NCI-H1105 (cell line): ENCODE measurements at places on chromosomes 4 and X.

DNA sequence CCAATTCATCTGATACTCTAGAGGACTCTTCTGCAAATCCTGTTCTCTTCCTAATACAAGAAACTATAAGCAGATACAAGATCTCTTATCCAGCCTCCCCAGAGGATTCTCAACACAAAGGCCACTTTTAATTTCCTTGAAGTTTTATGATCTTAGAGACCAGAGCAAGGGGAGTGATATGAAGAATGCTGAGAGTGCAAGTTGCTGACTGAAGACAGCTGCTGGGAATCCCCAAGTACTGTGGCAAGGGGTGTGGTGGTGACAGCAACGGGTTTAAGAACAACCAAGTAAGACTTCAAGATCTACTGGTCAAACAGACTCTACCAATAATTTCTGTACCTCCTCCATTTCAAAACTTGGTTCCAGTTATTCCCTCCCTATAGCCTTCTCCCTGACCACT is 7.0 kb downstream of the AMMECR1 start:
- DNase-seq, result no peak

DNA sequence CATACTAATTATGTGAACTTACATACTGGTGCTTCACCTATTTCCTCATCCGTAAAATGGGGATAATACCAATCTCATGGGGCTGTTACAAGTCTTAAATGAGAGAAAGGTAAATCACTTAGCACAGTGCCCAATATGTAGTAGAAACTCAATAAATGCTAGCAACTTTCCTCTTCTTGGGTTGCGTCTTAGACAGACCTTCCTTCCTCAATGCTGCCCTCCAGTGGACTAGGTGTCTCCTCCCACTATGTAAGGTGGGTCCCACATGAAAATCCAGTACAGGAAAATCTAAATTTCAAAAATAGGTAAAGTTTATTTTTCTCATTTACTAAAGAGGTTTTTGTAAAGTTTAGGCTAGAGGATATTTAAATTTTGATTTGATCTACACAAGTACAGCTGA is 20.6 kb downstream of the ZDHHC9 start:
- no peak for DNase-seq

DNA sequence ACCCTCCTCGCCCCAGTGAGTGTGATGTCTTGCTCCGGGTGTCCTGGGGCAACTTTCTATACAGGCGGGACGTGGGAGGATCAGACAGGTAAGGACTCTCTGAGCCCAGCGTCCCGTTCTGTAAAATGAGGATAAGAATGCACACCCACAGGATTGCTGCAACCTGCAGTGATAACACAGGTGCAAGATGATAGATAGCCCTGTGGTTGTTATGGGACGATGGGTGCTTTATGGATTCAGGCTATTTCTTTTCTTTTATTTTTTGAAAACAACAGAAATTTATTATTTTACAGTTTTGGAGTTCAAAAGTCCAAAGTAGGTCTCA is 28.6 kb downstream of the BEX3 start:
- no peak for DNase-seq

DNA sequence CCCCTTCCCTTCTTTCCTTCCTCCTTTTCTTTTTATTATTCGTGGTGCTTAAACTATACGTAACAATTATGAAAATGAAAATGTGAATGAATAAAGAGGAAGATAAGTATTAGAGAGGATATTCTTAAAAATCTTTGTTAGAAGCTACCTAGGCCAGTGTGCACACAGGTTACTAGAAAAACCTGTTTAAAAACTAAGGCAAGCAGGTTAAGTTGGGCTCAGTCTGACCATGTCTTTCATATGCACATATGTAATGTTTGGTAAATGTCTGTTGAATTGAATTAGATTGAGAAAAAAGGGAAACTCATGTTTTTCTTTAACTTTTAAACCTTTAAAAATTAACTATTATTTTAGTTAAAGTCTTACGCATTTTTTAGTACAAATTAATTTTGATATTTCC is 7.8 kb downstream of the SHROOM3 start:
- DNase-seq, result no peak

DNA sequence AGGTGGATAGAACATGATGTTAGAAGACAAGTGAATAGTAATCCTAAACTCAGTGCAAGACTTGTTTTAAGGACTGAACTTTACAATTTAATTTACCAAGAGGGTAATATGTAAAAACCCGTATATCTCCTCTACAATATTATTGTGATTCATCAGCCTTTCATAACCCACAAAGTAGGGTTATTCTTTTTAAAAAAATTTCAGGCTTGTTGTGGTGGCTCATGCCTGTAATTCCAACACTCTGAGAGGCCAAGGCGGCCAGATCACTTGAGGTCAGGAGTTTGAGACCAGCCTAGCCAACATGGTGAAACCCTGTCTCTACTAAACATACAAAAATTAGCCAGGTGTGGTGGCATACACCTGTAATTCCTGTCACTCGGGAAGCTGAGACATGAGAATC is 7.2 kb downstream of the IBSP start:
- no peak for DNase-seq

GRCh38 chrX:23578079-23578478 is 89.2 kb upstream of the PRDX4 start:
- no peak for DNase-seq

GRCh38 chr4:37725718-37726117 is 39.5 kb upstream of the RELL1 start:
- DNase-seq, result no peak

- DNase-seq, result no peak
These were observed 35.6 kb upstream of the ADRA2C start for GRCh38 chr4:3730422-3731190.

DNA sequence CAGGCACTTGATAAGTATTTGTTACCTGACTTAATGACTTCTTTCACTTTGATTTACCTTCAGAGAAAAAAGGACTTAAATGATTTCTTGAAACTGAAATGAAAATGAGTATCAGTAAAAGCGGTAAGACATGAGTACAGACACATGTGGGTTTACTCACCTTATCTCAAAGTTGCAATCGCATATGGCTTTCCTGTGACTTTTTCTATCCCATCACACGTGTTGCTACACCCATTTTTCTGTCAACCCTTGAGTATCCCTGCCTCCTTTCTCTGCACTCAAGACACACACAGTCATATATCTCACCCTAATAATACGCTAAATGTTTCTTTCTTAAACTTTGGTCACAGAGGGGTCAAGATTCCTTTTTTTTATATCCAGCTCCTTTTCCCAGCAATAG is 11.0 kb upstream of the ARHGEF38 start:
- no peak for DNase-seq

- DNase-seq, result no peak
These were observed 20.1 kb downstream of the ACSL1 start for GRCh38 chr4:184805462-184806228.

- DNase-seq, result no peak
These were observed 68.4 kb downstream of the RTL9 start for GRCh38 chrX:110427076-110427475.

DNA sequence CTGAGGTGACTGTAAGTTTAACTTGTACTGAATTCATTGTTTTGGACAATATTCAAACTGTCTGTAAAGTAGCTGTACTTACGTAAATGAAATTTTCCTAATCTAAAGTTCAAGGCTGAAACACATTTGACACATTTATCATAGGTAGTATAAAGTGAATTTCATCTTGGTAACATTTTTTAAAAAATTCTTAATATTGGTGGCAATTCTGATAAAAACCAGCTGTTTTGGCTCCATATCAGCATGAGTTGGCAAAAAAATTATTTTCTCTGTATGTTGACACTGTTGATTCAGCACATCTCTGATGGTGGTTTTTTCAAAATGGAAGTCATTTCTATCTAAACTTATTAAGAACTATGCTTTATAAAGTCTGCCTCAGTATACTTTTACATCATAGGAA is 30.9 kb downstream of the CXorf58 start:
- no peak for DNase-seq

DNA sequence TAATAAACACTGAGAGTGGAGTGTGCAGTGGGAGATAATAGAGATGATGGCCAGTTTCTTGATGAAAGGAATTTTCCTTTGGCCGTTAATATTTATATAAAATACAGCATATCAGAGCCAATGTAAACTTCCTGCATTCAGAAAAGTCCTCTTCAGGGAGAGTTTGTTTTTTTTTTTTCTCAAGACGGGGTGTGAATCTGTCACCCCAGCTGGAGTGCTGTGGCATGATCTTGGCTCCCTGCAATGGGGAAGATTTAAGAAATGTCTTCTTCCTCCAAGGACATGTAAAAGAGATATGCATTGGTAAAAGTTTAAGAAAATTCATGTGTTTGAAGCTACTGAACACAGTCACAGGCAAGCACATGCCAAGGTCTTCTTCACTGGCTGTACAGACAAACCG is 25.4 kb upstream of the TBC1D9 start:
- no peak for DNase-seq

DNA sequence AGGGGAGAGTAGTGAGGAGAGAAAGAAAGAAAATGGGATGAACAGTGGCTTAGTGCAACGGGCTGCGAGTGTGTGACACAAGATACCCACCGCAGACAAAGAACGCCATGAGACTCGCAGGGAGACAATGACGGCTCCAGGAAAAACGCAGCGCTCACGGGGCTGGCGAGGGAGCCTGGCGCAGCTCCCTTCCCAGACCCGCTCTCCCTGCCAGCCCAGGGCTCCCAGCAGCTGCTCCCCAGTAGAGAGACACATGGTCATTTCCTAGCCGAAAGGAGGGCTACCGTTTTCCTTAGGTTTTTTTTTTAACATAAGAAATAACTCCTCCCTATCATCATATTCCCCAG is 149.5 kb downstream of the MAML3 start:
- DNase-seq, result peak; percentile 49

DNA sequence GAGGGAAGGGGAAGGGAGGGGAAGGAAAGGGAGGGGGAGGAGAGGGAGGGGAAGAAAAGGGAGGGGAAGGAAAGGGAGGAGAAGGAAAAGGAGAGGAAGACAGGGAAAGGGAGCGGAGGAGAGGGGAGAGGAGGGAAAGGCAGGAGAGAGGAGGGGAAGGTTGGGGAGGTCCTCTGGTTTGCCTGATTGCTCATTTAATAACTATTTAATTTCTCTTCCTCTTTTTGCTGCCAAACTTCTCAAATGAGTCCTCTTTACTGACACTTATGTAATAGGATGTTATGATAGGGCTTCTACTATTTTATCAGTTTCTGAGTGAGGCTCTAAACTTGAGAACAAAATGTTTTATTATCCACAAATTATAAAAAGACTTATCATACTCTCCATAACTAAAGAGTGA is 35.4 kb upstream of the PPA2 start:
- DNase-seq, result no peak

DNA sequence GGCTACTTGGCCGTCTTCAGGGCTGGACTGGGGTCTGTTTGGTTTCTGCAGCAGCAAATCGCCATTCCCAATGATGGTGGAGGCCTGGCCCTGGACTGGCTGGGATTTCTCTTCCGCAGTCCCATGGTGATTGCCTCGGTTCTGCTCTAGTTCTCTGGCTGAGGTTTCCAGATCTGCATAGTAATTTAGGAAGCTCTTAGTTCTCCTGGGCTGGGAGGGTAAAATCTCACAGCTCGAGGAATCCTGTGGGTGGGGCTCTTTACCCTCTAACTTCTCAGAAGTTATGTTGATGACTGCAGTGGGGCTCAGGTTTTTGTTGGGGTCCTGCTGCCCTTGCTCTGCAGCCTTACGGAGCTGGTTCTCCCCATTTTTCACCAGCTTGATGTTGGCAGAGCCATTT is 200.6 kb downstream of the APBB2 start:
- no peak for DNase-seq

DNA sequence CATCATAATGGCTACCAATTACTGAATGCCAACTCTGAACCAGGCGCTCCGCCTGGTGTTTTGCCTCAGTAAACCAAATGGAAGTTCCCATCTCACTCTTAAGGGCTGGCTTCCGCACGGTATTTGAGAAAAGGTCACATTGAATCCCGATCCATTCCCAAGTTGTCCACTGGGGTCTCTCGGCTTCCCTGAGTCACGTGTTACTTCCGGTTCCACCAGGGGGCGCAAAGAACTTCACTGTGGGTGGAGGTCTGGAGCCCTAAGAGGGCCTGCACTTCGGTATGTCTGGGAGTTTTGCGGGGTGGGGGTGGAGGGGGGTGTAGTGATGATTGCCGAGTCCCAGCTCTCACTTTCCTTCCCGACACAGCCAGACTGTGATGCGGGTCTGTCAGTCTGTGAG is 13.4 kb upstream of the NHS start:
- no peak for DNase-seq

GRCh38 chr4:144509088-144510015 is 136.6 kb upstream of the HHIP start:
- no peak for DNase-seq

DNA sequence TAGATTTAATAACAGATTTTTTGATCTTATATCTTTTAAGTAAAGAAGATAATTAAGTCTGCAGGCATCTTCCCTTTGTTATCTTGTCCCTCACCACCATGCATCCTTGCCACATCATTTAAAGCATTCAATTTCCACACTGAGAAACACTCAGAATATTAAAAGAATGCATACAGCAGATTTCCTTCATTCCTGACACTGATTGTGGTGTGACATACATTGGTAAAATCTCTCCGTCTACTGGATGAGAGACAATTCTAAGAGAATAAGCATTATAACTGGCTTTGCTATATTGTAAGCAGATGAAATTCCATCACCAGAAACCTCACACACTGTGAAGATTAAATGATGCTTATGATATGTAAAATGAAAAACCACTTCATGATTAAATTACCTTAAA is 97.4 kb upstream of the TRPC5OS start:
- no peak for DNase-seq

GRCh38 chr4:74534121-74534520 is 89.2 kb downstream of the AREG start:
- no peak for DNase-seq

GRCh38 chr4:181507938-181508337 is 735.3 kb upstream of the TENM3 start:
- DNase-seq, result no peak

GRCh38 chr4:2378401-2378800 is 40.0 kb downstream of the ZFYVE28 start:
- DNase-seq, result no peak

DNA sequence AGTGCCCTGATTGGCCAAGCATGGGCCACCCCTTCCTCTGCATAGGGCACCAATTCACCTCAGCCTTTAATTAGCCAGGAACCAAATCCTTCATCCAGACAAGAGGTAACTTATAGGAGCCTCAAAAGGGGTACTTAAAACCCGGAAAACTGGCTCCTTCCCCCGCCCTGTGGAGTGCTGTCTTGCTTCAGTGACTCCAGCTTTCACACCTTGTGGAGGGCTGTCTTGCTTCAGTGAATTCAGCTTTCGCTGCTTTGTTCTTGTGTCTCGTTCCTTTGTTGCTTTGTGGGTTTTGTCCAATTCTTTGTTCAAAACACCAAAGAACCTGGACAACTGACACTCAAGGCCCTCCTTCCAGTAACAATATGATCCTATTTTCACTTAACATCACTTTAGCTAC is 82.2 kb upstream of the FRG1 start:
- no peak for DNase-seq

DNA sequence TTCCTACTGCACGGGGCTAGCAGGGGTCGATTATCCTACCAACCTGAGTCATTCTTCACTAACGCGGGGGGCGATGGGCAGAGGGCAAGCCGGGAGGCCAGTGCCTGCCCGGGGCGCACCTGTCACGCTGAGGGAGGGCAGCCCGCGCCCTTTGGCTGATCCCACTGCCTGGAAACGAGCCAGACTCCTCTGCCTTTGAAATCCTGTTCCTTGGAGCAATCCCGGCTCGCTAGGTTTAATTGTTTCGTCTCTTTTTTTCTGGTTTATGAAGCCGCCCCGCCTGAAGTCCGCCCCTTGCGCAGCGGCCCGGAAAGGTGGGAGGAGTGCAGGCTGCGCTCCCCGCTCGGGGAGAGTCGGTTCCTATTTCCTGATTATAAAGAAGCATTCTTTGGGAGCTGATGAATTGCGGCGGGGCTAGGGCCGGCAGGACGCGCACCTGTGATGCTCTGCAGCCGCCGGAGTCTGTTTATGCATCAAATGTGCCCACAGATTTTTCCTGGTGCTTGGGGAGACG is 484.2 kb downstream of the BCOR start:
- DNase-seq, result peak; percentile 80

GRCh38 chr4:10773010-10773409 is 88.4 kb upstream of the CLNK start:
- peak; percentile 44 for DNase-seq
